ENCODE measurements at places on chromosomes 2 and 18. TPM values are rescaled to one million over a fixed set of nuclear protein-coding genes. Genes with fewer than 3 reads are reported as not detected.

The NEDD4L gene
- total RNA-seq, result 45.8 TPM

The DES gene
- 15,954 TPM for total RNA-seq

The B3GNT7 gene
- total RNA-seq, result 2.4 TPM

The ZNF396 gene
- 0.71 TPM for total RNA-seq

The COLEC12 gene
- total RNA-seq, result 7.3 TPM

The EMILIN1 gene
- 18.4 TPM for total RNA-seq

The AKAIN1 gene
- total RNA-seq, result not detected

- no peak for DNase-seq
- no peak overlapping the region for H3K4me3 ChIP-seq
- H3K27ac ChIP-seq, result no peak overlapping the region
- H3K4me1 ChIP-seq, result no peaks in the 10 kb centered on the region
These were observed 147.7 kb downstream of the KLHL29 start for GRCh38 chr2:23532391-23533337.

GRCh38 chr2:14941151-14941631 lies 308.7 kb downstream of the LRATD1 start:
- no peak overlapping the region for H3K4me3 ChIP-seq
- no peaks in the 10 kb centered on the region for H3K27me3 ChIP-seq
- peak; percentile 22 for DNase-seq
- H3K4me1 ChIP-seq, result no peaks in the 10 kb centered on the region

DNA sequence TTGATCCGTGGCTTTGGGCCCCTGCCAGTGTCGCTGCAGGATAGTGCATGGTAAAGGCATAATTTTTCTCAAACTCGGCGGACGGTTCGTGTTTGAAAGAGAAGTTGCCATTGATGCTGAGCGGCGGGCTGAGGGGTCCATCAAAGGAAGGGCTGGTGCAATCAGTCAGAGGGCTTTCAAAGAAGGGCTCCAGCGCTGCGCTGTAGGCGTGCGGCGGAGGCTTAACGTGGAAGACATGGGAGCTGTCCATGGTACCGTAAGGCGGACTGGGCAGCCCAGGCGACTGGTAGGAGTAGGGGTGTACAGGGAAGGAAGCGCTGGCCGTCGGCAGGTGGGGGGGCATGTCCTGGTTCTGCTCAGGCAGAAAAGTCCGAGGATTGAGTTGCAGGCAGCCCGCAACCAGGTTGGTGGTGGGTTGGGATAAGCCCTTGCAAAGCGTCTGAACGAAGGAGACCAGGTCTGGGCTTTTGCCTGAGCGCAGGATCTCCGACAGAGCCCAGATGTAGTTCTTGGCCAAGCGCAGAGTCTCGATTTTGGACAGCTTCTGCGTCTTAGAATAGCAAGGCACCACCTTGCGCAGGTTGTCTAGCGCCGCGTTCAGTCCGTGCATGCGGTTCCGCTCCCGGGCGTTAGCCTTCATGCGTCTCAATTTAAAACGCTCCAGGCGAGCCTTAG lies 2.3 kb downstream of the NEUROD1 start:
- DNase-seq, result peak; percentile 36
- H3K27me3 ChIP-seq, result peaks cover 100% of the 10 kb centered on the region
- H3K27ac ChIP-seq, result no peak overlapping the region
- H3K4me3 ChIP-seq, result no peak overlapping the region

DNA sequence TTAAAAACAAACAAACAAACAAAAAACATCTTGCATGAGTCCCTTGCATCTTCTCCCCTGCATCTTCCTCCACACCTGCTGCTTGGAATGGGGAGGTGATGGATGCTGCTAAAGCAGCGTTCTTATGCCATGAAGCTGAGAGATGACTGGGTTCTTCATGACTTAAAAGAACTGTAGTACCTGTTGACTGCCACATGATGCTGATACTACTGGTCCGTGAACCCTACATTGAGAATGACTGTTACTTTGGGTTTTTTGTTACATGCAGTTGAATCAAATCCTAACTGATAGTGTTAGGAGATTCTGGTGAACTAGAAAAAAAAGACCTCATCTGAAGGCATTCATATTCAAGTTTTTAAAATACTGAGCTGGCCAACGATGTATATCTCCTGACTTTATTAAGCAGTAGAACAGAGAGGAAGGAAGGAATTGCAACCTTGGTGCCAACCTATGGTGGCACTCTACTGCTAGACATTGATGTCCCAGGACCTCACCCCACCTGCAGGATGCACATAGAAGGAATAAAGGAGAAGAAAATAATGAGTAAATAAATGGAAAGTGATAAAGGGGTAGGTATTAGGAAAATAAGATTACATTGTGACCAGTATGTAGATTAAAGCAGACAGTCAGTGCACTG lies 63.2 kb upstream of the SPAG16 start:
- no peak overlapping the region for H3K27ac ChIP-seq
- no peaks in the 10 kb centered on the region for H3K36me3 ChIP-seq
- no peak overlapping the region for H3K4me3 ChIP-seq
- H3K4me1 ChIP-seq, result no peaks in the 10 kb centered on the region
- no peak for DNase-seq
- peaks cover 5% of the 10 kb centered on the region for H3K27me3 ChIP-seq

- H3K27ac ChIP-seq, result no peak overlapping the region
- no peaks in the 10 kb centered on the region for H3K4me1 ChIP-seq
- H3K27me3 ChIP-seq, result no peaks in the 10 kb centered on the region
- no peak overlapping the region for H3K4me3 ChIP-seq
- no peaks in the 10 kb centered on the region for H3K36me3 ChIP-seq
These were observed 1008.0 kb upstream of the CRIM1 start for GRCh38 chr2:35347561-35347960.

- no peaks in the 10 kb centered on the region for H3K27me3 ChIP-seq
- no peak for DNase-seq
- H3K27ac ChIP-seq, result no peak overlapping the region
- H3K4me3 ChIP-seq, result no peak overlapping the region
These were observed 150.3 kb upstream of the RASGRP3 start for GRCh38 chr2:33326100-33326499.

DNA sequence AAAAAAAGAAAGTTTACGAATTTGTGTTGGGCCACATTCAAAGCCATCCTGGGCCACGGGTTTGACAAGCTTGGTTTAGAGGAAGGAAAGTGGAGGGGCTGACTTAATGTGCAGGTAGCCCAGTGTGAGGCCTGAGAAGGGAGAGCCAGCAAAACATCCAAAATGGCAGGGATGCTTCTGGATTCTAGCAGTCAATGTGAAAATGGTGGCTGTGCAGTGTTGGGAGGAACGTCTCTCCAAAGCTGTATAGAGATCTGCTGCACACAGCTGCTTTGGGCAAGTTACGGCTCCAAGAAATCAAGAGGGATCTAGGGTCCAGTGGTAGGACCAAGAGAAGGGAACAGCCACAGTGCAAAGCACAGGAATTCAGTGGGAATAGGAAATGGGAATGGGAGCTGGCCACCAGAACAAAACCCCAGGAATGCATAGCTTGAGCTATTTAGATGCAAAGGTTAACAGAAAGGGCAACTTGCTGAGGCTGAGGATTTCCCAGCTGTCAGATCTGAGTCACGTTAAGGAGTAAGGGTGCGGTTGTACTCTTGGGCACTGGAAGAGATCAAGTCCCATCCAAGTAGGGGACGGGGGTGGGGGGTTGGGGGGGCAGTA lies 70.6 kb downstream of the B3GNT2 start:
- H3K27ac ChIP-seq, result no peak overlapping the region
- H3K36me3 ChIP-seq, result no peaks in the 10 kb centered on the region
- H3K4me3 ChIP-seq, result no peak overlapping the region
- H3K4me1 ChIP-seq, result peaks cover 6% of the 10 kb centered on the region

DNA sequence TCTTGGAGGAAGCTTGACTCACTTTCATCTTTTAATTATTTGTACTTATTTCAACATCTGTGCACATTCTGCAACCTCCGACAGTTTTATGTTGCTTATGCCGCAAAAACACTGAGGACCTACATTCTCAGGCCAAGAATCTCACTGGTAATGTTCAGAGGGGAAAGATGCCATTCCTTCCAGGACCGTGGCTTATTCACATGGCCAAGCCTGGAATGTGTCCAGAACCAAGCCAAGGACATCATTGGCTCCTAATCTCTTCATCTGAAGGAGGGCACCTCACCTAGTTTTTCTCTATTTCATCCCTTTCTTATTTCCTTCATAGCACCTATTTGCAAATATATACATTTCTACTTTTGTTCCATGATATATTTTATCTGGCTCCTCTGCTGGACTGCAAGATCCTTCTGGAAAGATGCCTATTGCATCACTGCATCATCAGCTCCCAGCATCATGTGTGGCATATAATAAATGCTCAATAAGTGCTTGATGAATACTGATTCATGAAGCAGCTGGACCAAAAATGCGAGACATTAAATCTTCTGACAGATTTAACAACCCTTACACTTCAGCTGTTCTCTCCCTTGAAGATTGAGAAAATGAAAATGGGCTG lies 377.1 kb downstream of the TNS1 start:
- peak overlapping the region; percentile 36 for H3K27ac ChIP-seq
- H3K4me1 ChIP-seq, result peaks cover 48% of the 10 kb centered on the region
- H3K4me3 ChIP-seq, result no peak overlapping the region
- DNase-seq, result no peak
- H3K36me3 ChIP-seq, result no peaks in the 10 kb centered on the region

GRCh38 chr2:38416296-38417036 lies 39.4 kb upstream of the ATL2 start:
- peaks cover 3% of the 10 kb centered on the region for H3K27me3 ChIP-seq
- no peak overlapping the region for H3K4me3 ChIP-seq
- no peaks in the 10 kb centered on the region for H3K36me3 ChIP-seq
- H3K27ac ChIP-seq, result no peak overlapping the region
- no peaks in the 10 kb centered on the region for H3K4me1 ChIP-seq
